ENCODE measurements at places on chromosomes 11 and 22. TPM values are rescaled to one million over a fixed set of nuclear protein-coding genes. Genes with fewer than 3 reads are reported as not detected.

DNA sequence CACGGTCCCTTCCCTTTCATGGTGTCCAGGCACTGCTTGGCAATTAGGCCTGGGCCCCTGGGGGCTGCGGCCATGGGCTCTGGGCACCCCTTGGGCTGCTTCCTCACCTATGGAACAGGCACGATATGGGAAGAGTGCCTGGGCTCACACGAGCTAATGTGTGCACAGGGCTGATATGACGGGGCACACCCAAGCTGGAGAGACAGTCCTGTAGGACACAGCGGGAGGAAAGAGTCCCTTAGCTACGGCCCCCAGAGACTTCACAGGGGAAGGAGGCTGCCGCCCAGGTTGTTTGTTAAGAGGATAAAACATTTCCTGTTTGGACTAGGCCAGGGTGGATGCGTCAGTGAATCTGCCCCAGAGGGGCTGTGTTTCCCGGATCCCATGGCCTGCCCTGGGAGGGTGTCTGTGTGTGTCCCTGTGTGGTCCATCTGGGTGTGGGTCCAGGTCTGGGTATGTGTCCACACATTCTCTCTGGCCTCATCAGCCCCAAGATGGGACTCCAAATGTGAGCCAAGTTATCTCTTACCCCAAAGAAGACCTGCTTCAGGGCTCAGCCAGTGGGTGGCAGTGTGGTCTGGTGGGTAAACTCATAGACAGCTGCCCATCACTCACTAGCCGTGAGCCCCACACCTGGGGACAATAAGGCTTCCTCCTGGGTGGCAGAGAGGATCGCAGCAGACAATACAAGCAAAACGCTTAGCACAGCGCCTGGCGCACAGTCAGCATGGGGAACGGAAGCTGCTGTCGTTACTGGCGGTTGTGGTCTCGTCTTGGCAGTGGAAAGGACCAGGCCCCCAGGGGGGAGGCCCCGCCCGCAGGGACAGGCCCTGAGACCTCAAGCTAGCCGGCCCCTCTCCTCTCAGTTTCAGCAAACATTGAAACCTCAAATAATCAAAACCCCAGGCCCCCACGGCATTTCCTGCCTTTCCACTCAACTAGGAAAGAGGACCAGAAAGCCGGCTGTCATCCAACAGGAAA, 3.2 kb upstream of the EMID1 start:
- DNase-seq = no peak

AQP11 gene
- total RNA-seq = 2.5 TPM

CBLIF gene
- not detected for total RNA-seq

CYB5R3 gene
- total RNA-seq = 33.8 TPM

LRRC56 gene
- total RNA-seq = 0.90 TPM

DNA sequence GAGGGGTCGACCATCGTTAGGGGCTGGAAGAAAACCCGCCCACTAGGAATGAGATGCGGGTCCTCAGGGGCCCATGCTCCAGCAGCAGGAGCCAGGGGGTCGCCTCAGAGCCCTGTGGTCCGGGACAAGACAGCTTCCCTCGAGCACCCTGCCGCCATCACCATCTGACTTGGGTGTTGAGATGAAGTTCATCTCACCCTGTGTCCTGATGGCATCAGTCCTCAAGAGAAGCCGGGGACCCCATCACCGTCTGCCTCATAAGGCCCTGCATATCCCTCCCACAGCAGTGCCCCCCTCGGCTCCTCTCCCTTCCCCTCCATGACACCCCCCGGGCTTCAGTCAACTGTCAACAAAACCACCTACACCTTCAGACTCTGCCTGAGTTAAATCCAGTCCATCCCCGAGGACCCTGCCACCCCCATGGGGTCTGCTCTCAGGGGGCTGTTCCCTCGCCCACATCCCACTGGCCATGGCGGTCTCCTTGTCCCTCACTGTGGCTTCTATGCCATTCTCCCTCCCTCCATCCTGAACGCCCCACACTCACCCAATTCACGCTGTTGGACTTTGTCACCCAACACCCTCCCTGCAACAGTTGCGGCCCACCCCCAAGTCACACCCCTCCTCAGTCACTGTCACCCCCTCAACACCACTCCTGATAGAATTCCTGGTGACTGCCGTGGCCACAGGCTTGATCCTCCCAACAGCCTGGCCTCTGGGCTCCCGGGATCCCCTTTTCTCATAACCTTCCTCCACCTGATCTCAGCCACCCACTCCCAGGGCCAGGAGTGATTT, 87.7 kb upstream of the RTL6 start:
- no peak for DNase-seq
